Mammary microvascular endothelial cell (primary cell): ENCODE measurements at places on chromosomes 4 and X. TPM values are rescaled to one million over a fixed set of nuclear protein-coding genes. Genes with fewer than 3 reads are reported as not detected.

Gene TMEM271
- not detected in 2 replicates for total RNA-seq

Gene HMX1
- total RNA-seq, result not detected in 2 replicates

Gene ERVMER34-1
- not detected in 2 replicates for total RNA-seq

Gene BEND4
- 0.05 and 0.27 TPM in 2 replicates for total RNA-seq

Gene NCAPG
- total RNA-seq, result 45.1 and 47.1 TPM in 2 replicates

Gene ADRA2C
- total RNA-seq, result 0.27 TPM in 1 of 2 replicates, not detected in the other

Gene SYTL5
- total RNA-seq, result 0.05 and 0.13 TPM in 2 replicates

Gene SLC10A4
- not detected in 2 replicates for total RNA-seq

Gene SERPINA7
- total RNA-seq, result not detected in 2 replicates

Gene GIMD1
- not detected in 2 replicates for total RNA-seq

Gene DGKK
- not detected in 2 replicates for total RNA-seq

Gene DIPK2B
- total RNA-seq, result 153 and 154 TPM in 2 replicates

Gene PDZD11
- 50.4 and 53.7 TPM in 2 replicates for total RNA-seq

Gene MMRN1
- 80.6 and 82.0 TPM in 2 replicates for total RNA-seq

Gene TMSB15C
- 0.40 and 1.3 TPM in 2 replicates for total RNA-seq

Gene CCSER1
- total RNA-seq, result 0.07 TPM in 1 of 2 replicates, not detected in the other

Gene TEX11
- total RNA-seq, result not detected in 2 replicates
